CD4-positive, alpha-beta T cell treated with Interleukin-17A for 4 hours (primary cell): ENCODE measurements at places on chromosomes 5 and 9.

GRCh38 chr5:135487037-135487395 is 34.9 kb upstream of the TIFAB start:
- DNase-seq = no peak

- no peak for DNase-seq
Observed at GRCh38 chr5:36066540-36067210, at the start of gene UGT3A2. UGT3A2 (minus strand) TSS chr5:36066882; CDS start chr5:36066789, 93 bp downstream.

DNA sequence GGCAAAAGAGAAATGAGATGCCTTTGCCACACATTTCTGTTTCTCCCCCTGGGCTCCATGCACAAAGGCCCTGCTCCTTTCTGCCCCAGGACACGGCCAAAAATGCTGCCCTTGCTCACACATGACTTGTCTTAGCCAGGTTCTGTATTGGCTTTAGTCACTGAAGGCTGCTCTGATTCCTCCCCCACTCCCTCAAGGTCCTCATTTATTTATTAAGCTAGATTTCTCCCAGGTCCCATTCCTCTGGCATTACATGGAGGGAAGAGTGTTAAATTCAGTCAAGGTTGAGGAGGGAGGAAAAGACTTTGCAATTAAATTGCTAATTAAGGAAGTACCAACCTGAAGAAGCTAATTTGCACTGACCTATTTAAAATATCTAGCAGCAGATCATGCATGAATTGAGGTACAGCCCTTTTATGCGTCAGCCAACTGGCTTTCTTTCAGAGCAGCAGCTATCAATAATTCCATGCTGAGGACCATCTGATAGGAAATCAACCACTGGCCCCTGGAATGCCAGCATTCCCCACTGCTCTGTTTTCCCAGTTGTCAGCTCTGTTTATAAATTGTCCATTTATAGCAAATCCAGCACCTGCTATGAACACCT is 81.2 kb upstream of the MAP3K1 start:
- no peak for DNase-seq

DNA sequence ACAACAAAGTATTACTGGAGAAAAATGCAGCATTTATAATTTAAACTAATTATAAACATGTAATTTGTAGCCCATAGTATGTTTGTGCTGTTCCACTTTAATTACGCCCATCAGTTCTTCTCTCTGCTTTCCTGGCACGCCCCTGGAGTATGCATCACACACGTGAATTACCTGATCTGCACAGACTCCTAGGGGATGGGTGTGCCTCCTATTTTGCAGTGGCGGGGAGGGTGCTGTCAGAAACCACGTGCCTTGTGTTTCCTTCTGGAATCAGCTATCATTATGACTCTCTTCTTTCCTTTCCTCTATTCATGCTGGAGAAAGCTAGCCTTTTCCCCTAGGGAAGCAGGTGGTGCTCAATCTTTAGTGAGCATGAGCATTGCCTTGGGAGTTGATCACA is 43.3 kb downstream of the RPS23 start:
- no peak for DNase-seq

- DNase-seq = no peak
Observed at GRCh38 chr9:36547598-36547997, 25.1 kb upstream of the MELK start.

GRCh38 chr9:119343059-119343990 is 25.9 kb downstream of the BRINP1 start:
- no peak for DNase-seq

DNA sequence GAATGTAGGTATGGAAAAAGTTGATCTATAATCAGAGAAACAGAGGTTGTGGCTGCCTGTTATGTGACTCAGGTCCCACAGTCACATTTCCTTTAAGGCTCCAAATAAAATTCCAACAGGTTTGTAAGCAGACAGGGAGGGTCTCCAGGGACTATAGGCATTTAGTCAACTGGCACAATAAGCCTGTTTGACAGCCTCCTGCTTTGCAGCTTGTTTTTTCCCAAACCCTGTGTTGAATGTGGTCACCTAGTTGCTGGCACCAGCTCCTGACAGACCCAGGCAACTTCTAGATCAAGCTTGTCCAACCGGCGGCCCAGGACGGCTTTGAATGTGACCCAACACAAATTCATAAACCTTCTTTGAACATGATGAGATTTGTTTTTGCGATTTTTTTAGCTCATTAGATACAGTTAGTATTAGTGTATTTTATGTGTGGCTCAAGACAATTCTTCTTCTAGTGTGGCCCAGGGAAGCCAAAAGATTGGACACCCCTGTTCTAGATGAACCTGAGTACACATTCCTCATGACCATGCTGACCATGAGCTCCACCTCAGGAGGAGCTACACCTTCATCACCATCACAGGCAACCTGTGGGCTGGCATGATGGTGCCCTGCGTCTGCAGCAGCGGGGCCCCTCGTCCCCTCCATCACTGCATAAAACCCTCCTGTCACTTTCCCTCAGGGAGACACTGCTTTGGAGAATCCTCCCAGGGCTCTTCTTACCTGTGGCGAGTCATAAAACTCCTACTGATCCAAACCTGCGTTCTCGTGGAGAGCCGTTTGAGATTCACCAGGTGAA is 15.7 kb upstream of the GRHPR start:
- no peak for DNase-seq

DNA sequence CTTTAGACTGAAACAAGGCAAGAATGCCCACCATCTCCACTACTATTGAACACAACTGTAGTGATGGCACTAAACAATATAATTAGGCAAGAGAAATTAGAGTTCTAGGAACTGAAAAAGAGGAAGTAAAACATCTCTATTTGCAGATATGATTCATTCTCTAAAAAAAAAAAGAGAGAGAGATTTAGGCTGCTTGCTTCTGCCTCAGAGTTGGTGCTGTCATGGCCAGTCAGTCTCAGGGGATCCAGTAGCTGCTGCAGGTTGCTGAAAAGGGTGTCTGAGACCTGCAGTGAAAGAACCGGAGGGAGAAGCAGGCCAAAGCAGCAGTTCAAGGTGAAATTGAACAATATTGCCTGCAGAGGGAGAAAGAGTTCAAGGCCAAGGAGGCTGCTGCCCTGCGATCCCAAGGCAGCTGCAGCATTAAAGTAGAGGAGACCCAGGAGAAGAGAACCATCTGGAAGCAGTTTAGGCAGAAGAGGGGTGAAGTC is 72.5 kb downstream of the AP3B1 start:
- DNase-seq = no peak
